Fibroblast of skin of right biceps (primary cell): ENCODE measurements at places on chromosomes 12 and 14.

GRCh38 chr12:90102957-90103652 is 394.5 kb upstream of the ATP2B1 start:
- peak; percentile 28 for DNase-seq

DNA sequence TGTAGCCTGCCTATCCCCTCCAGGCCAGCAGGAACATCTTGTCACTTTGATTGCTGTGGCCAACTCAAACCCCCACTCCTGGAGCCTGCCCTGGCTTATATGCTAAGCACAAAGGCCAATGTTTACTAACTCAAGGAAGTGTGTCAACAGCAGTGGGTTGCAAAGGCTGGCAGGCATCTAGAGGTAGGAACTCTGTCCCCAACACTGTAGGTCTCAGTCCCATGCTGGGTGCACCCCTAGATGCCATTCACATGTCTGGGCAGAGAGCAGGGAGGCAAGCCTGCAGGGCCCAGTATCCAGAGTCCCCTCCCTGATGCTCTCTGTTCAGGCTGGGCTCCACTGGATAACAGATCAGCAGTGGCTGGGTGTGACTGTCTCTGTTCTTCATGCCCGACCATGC is 1.6 kb upstream of the HPD start:
- DNase-seq: no peak

- DNase-seq: peak; percentile 75
These were observed 4.4 kb downstream of the KMT5A start for GRCh38 chr12:123388177-123388950.

GRCh38 chr12:63319386-63319785 is 168.4 kb upstream of the AVPR1A start:
- DNase-seq: peak; percentile 7

DNA sequence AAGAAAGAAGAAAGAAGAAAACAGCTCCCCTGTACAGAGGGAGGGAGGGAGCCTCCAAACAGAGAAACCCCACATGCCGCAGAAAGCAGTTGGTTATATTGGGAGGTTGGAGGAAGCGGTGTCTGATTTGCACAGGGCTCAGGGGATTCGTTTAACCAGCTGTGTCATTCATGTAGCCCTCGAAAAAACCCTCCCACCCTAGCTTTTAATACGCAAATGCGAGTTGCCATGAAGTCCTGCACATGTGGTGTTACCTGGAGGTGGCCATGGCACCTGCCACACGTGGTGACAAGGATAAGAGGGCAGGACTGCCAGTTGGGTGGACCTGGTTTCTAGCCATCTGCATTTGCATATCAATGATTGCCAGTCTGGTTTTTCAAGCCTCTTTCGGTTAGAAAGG is 40.9 kb downstream of the TMEM30B start:
- DNase-seq: no peak

- peak; percentile 10 for DNase-seq
These were observed 225.2 kb downstream of the FUT8 start for GRCh38 chr14:65637780-65638179.

DNA sequence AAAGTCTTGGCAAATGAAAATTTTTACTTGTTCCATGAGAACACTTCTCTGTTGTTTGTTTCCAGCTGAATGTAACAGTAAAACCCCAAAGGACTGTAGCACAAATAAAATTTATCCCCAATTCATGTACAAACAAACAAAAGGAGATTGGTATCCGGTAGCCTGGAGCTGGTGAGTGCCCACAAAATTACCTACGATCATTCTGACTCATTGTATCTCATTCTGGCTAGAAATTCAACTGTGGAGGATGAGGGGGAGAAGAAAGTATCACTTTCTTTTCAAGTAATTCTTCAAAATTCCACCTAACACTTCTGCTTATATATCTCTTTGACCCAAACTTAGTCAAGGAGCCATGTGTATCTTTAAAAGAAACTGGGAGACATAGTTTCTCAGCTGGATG is 268.5 kb downstream of the ALG10B start:
- DNase-seq: no peak

- DNase-seq: peak; percentile 63
These were observed 3.2 kb downstream of the BIN2 start for GRCh38 chr12:51320695-51321320.

DNA sequence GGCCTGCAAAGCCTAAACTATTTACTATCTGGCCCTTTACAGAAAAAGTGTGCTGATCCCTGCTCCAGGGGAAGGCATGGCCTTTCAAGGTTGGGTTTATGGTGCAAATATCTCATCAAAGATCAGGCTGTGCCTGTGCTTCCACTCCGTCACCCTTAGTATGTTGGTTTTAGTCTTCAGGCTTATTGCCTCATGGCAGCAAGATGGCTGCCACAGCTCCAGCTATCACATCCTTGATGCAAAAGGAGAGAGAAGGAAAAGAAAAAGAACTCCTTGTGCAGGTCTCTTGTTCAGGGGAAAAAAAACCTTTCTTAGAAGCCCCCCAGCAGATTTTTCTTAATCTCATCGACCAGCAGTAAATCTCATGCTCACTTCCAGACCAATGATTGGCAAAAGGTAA is 9.1 kb upstream of the HRK start:
- DNase-seq: no peak

GRCh38 chr14:98952593-98953350 is 319.2 kb downstream of the BCL11B start:
- peak; percentile 93 for DNase-seq

- no peak for DNase-seq
These were observed 295.6 kb downstream of the DPF3 start for GRCh38 chr14:72598306-72598705.

- no peak for DNase-seq
These were observed 84.7 kb upstream of the RFX4 start for GRCh38 chr12:106498056-106498455.

DNA sequence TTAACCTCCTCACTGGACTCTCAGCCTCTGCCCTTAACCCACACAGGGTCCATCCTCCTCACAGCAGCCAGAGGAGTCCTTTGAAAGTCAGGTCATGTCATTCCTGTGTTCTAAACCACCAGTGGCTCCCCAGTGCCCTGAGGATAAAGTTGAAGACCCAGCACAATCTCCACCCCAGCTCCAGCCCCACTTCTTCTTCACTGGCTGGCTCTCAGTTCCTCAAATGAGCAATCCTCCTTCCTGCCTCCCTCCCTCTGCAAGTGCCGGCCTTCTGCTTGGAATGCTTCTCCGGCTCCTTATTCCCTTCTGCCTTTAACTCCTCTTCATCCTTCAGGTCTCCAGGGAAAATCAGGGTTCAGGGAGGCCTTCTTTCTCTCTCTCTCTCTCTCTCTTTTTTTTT is 32.0 kb upstream of the SPPL3 start:
- DNase-seq: no peak

DNA sequence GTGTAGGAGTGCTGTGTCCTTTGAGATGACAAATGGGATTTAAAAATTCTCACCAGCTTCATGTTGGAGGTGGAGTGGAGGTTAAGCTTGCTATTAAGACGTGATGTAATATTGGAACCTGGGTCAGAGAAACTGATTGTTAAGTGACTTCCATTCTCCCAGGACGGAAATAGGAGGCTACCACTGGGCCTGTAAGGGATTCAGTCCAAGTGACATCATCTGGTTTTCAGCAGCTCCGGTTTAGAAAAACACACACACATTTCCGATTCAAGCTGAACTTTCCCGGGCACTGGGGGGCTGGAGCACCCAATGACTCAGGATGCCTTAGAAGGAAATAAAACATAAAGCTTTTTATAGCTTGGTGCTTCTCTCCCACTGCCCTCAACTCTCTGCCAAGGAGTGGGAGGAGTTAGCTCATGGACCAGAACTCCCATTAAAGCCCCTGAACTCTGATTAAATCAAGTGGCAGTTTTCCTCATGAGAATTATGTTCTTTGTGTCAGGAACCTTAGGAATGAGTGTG is 12.4 kb downstream of the CALM1 start:
- peak; percentile 97 for DNase-seq

- DNase-seq: no peak
These were observed at the start of gene STAB2 for GRCh38 chr12:103586791-103587370. Gene STAB2, plus strand, starts transcription at chr12:103587273. Its CDS starts 204 bp downstream, at chr12:103587477.

DNA sequence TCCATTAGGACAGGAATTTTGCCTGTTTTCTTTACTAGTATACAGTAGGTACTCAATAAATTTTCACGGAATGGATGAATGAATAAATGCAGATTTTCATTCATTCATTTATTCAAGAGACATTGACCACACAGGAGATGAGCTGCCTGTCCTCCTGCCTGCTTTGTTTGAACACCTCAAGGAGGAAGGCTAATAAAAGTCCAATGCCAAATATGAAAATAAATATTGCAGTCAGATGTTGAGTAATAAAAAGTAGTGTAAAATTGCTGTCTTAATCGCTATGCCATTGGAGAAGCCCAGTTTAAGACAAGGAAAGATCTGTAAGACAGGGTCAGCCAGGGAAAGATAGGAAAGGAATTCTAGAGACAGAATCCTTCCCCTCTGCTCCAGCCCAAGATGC is 47.4 kb downstream of the DYRK2 start:
- DNase-seq: no peak

- DNase-seq: no peak
These were observed 495.4 kb upstream of the TMEM132C start for GRCh38 chr12:127771546-127771945.

DNA sequence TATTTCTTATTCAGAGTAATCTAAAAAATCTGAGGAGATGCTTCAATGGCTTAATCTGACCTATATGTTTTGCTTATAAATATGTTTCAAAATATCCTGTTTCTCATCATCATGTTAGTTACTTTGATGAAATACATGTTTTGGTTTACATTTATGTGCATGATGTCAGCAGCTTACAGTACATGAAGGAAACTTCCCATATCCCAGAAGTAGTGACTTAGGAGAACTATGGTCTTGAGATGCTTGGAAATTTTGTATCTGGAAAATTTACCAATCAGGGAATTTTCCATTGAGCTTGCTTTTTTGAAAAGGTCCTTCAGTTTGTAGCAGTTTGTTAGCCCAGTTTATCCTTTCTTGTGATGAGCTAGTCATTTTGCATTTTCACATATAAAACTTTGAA is 73.3 kb downstream of the RASSF8 start:
- no peak for DNase-seq

DNA sequence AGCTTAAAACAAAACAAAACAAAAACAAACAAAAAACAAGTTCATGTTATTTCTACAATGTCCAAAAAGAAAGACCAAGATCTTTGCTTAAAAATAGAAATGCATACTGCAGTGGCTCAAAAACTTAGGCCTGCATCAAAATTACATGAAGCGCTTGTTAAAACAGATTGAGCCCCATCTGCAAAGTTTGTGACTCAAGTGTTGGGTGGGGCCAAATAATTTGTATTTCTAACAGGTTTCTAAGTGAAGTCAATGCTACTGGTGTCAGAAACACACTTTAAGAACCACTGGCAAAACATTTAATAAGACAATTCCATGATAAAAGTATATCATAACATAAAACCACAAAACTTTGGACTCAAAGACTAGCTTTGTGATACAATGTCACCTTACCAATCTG is 105.6 kb downstream of the PAWR start:
- no peak for DNase-seq

- no peak for DNase-seq
These were observed 141.2 kb downstream of the PPFIA2 start for GRCh38 chr12:81617915-81618314.

DNA sequence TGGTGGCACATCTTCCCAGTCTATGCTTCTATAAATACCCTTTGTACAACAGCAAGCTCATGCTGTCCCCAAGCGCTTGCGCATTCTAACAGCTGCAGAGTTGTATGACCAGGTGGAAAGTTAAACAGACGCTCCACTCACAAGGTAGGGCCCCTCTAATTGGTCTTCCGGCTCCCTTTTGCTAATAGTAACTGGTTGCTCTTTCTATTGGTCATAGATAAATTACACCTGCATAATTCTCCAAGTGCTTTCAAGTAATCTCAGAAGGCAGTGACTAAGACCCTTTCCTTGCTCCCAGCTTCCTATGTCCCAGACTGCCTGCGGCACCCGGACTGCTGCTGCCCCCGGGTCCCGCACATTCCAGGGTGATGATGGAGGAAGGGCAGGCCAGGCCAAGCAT is 6.1 kb upstream of the TSPAN9 start:
- DNase-seq: no peak

DNA sequence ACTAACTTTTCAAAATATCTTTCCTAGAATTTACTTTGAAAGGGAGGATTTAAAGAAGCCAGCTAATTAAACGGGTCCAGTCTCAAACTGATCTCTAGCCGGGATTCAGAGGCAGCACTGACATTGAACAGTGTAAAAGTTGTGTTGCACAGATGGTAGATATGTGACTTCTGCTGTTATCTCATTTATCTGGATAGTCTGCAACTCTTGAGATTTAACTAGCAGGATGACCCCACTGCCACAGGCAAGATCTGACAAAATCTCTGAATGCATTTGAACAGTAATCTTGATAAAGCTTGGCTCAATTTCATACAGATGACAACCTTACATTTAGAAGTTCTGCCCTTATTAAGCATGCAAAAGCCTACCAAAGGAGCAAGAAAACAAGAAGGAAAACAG is 138.0 kb upstream of the CPNE8 start:
- no peak for DNase-seq

GRCh38 chr12:42696406-42697149 is 107.0 kb upstream of the PRICKLE1 start:
- peak; percentile 45 for DNase-seq

DNA sequence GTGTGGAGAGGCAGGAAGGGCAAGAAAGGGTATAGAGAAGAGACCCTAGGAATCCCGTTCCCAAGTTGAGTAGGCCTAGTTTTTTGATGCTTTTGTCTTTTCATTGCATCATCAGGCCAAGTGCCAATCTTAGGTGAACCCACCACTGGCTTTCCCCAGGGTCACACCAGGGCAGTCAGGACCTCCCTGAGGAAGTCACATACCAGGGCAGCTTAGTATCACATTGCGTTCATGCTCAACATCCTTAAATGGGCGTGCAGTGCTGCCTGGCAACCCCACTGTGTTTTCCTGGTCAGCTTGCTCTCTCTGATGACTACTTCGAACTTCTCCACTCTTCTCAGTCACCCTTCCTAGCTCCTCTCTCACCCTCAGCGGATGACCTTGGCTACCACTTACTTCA is 9.0 kb downstream of the ASIC1 start:
- peak; percentile 92 for DNase-seq

DNA sequence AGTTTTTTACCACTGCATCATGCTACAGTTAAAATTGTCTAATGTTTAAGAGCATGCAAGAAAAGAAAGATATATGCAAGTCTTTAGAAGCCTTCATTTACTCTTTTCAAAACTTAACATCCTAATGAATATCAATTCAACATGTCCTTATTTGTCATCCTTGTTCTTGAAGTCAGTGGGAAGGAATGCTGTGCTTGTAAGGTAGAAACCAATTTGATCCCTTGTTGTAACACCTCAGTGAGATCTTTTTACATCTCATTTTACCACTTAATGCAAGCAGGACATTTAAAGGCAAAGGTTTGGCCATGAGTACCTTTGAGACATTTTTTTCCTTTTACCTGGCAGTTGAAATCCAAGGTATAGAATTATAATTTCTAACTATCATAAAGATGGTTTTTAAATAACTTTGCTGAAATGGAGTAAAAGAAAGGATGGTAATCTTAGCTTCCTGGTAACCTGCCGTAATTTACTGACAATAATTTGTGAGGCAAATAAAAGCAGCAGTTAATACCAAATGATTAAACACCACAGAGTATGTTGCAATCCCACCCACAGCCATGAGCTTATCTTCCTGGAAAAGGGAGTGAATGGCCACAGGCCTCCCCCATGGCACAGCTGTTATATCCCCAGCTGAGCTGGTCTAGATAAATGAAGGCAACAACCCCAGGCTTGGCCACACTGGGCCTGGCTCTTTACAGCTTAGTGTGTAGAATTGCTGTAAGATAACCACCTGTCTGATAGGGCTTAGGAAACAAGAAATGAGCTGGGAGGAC is 33.2 kb upstream of the STRN3 start:
- DNase-seq: peak; percentile 63

GRCh38 chr12:1560704-1561103 is 33.7 kb downstream of the FBXL14 start:
- DNase-seq: no peak

- DNase-seq: no peak
These were observed 126.0 kb upstream of the COCH start for GRCh38 chr14:30748343-30748742.
